ENCODE measurements at places on chromosomes 12 and 14.
A peak's percentile ranks its signal among the peaks of the same experiment; 100 is the strongest.

GRCh38 chr14:105878125-105878524 lies 351.7 kb downstream of the TMEM121 start:
- H3K4me1 ChIP-seq: no peaks in the 10 kb centered on the region
- H3K27me3 ChIP-seq: peaks cover 18% of the 10 kb centered on the region
- DNase-seq: no peak
- H3K4me3 ChIP-seq: no peak overlapping the region
- H3K36me3 ChIP-seq: peaks cover 58% of the 10 kb centered on the region

GRCh38 chr14:92688434-92689375 lies 59.7 kb downstream of the LGMN start:
- peaks cover 25% of the 10 kb centered on the region for H3K27me3 ChIP-seq
- peak overlapping the region; percentile 60 for H3K4me3 ChIP-seq
- H3K4me1 ChIP-seq: no peaks in the 10 kb centered on the region
- H3K27ac ChIP-seq: no peak overlapping the region

DNA sequence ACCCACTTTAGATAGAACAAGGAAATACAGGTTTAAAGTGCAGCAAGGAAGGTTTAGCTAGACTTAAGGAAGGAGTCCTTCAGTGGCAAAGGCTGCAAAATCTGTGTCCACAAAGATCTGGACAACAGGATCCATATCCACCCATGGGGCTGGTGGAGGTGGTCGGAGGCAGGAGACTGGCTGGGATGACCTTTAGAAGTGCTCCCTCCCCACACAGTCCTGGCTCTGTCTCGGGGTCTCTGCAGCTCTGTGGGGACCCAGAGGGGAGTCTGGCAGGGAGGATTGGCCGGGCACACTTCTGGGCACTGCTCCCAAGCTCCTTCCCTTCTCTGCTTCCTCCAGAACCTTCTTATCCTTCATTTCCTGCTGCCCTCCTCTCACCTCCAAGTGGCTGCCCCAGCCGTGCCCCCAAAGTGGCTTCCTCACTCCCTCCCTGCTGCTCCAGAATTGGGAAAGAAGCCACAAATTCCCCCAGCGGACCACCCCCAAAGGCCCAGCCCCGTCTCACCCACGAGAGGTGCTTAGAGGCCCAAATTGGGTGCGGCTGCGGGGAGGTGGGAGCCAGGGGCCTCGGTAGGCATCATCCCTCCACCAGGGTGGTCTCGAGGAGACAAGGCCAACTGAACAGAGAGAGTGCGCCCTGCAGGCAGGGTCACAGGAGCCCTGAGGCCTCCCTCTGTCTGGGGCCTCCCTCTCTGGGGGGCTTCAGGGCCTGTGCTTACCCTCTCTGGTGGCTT lies 21.9 kb upstream of the PGF start:
- H3K36me3 ChIP-seq: no peaks in the 10 kb centered on the region
- DNase-seq: no peak
- H3K4me3 ChIP-seq: no peak overlapping the region
- H3K4me1 ChIP-seq: peaks cover 38% of the 10 kb centered on the region

DNA sequence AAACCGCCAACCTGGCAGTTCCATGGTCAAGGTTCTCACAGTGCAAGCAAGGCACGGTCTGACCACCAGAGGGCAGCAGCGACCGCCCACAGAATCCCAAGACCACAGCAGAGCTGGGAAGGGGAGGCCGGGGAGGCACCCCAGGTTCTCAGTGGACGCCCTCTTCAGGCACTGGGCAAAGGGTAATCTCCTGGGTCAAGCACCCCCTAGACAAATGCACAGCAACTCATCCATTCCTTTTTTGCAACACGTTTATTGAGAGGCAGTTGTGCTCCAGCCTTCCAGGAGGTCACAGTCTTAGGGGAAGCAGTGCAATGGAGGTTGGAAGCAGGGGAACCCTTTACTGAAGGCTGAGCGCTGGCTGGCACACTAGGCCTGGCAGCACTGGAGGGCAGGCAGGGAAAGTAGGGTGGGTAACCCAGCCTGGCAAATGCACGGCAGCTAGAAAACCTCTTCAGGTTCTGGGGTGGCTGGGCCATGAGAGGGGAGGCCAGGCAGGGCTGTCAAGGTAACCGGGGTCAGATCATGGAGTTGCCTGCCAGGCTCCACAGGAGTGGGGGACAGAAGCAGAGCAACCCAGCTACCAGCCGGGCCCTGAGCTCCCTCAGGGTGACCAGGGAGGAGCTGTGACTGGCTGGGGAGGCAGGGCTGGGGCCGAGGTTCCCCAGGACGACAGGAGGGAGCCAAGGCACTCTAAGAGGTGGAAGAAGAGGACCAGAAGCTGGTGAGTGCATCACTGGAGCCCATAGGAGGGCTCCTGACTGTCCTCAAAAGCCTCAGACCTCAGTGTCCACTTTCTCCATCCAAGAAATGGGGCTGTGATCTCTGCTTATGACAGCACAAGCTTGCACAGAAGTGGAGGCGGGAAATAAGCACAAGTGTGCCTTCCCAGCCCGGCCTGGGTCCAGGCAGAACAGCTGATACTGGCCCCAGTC lies 1.8 kb upstream of the RHOF start:
- peak overlapping the region; percentile 90 for H3K27ac ChIP-seq
- peaks cover 47% of the 10 kb centered on the region for H3K4me1 ChIP-seq
- H3K27me3 ChIP-seq: no peaks in the 10 kb centered on the region
- peak; percentile 94 for DNase-seq
- peaks cover 10% of the 10 kb centered on the region for H3K36me3 ChIP-seq

DNA sequence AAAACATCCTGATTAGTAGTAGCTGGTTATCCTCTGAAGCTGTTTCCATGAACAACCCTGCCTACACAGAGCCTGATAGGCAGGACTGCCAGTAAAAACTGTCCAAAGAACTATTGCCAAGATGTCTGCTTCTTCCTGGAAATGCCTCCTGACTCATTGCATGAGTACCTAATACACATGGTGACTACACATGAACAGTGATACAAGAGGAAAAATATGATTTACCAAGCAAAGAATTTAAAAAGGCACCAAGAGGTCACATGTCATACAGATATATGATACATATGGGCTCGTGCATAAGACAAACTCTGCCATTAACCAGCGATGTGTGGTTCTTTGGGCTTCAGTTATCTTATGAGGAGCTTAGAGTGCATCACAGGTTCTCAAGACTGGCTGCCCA lies 552.3 kb downstream of the SLC16A7 start:
- H3K27ac ChIP-seq: no peak overlapping the region
- no peaks in the 10 kb centered on the region for H3K36me3 ChIP-seq
- no peak overlapping the region for H3K4me3 ChIP-seq

DNA sequence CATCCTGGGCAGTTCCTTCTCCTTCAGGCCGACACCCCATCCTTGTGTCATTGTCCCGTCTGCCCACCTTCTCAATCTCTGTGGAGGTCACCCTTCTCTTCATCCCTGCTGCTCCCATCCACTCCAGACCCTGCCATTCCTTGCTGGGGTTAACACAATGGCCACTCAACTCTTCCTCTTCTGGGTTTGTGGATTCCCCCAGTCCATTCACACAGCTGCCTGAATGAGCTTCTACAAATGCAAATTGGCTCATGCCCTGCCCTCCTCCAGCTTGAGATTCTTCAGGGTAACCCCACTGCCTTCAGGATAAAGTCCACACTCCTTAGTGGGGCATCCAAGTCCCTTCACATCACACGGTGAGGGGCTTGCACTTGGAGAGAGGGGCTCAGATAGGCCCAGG lies 17.2 kb upstream of the PRMT8 start:
- H3K27me3 ChIP-seq: peaks cover 14% of the 10 kb centered on the region
- H3K36me3 ChIP-seq: no peaks in the 10 kb centered on the region
- peaks cover 21% of the 10 kb centered on the region for H3K4me1 ChIP-seq

DNA sequence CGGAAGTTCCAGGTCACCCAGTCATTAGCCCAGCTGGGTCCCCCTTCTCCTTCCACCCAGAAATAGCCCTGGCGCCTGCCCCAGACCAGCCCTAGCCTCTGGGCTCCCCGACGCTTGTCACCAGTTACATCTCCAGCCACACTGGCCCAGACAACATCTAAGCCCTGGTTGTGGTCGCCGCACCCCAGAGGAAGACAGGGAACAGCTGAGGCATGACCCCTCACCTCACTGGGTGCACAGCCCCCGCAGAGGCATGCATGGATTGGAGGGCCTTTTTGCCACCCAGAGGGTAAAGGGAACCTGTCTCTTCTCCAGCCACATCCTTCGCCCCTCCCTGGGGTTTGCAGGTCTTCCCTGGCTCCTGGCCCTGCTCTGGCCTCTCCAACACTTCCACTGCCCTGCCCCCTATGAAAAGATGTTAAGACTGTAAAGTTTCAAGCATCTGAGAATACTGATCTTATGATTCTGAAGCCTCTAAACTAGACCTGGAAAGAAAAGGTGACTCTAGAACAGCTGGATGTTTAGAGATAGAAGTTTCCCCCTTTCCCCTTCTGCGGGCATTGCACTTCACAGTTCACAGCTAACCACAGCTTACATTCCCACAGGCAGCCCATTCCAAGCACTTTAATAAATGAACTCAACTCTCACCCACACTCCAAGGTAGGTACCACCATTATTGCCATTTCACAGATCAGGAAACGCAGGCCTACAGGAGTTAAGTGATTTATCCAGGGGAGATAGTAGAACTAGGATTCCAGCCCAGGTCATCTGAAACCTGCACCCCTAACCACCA lies 14.7 kb downstream of the TMEM119 start:
- no peak overlapping the region for H3K4me3 ChIP-seq
- no peaks in the 10 kb centered on the region for H3K27me3 ChIP-seq
- no peaks in the 10 kb centered on the region for H3K4me1 ChIP-seq
- DNase-seq: no peak
- H3K36me3 ChIP-seq: no peaks in the 10 kb centered on the region
- H3K27ac ChIP-seq: no peak overlapping the region

DNA sequence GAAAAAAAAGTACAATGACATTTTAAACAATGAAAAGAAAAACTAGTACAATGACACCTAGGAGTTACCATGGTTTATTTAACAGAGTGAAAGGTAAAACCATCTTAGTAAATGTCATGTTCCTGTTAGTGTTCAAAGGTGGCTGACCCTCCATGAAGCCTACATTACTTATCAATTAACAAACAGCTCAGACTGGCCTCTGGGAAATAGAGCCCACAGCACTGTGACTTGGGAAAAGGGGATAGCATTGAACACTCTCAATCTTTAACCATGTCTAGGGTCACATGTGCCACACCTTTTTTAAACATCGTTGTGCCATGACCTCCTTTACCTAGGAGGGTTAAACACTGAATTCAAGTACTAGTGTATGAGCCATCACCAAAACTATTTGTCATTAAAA lies 106.3 kb upstream of the SOX5 start:
- no peaks in the 10 kb centered on the region for H3K36me3 ChIP-seq
- no peak for DNase-seq
- H3K27ac ChIP-seq: no peak overlapping the region
- H3K4me1 ChIP-seq: peaks cover 4% of the 10 kb centered on the region
- H3K27me3 ChIP-seq: no peaks in the 10 kb centered on the region

- no peak overlapping the region for H3K27ac ChIP-seq
- H3K36me3 ChIP-seq: no peaks in the 10 kb centered on the region
- H3K4me1 ChIP-seq: no peaks in the 10 kb centered on the region
- no peak for DNase-seq
- H3K4me3 ChIP-seq: no peak overlapping the region
- no peaks in the 10 kb centered on the region for H3K27me3 ChIP-seq
These were observed 1089.5 kb downstream of the BCL11B start for GRCh38 chr14:98182393-98183055.

DNA sequence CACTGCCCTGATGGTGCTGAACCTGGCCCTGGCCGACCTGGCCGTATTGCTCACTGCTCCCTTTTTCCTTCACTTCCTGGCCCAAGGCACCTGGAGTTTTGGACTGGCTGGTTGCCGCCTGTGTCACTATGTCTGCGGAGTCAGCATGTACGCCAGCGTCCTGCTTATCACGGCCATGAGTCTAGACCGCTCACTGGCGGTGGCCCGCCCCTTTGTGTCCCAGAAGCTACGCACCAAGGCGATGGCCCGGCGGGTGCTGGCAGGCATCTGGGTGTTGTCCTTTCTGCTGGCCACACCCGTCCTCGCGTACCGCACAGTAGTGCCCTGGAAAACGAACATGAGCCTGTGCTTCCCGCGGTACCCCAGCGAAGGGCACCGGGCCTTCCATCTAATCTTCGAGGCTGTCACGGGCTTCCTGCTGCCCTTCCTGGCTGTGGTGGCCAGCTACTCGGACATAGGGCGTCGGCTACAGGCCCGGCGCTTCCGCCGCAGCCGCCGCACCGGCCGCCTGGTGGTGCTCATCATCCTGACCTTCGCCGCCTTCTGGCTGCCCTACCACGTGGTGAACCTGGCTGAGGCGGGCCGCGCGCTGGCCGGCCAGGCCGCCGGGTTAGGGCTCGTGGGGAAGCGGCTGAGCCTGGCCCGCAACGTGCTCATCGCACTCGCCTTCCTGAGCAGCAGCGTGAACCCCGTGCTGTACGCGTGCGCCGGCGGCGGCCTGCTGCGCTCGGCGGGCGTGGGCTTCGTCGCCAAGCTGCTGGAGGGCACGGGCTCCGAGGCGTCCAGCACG lies 4.7 kb downstream of the LTB4R start:
- no peak overlapping the region for H3K4me3 ChIP-seq
- H3K27ac ChIP-seq: no peak overlapping the region
- no peaks in the 10 kb centered on the region for H3K36me3 ChIP-seq
- DNase-seq: peak; percentile 63

GRCh38 chr12:116015525-116015924 lies 262.0 kb downstream of the MED13L start:
- H3K27me3 ChIP-seq: no peaks in the 10 kb centered on the region
- H3K4me3 ChIP-seq: no peak overlapping the region
- no peak for DNase-seq
- H3K36me3 ChIP-seq: peaks cover 18% of the 10 kb centered on the region

DNA sequence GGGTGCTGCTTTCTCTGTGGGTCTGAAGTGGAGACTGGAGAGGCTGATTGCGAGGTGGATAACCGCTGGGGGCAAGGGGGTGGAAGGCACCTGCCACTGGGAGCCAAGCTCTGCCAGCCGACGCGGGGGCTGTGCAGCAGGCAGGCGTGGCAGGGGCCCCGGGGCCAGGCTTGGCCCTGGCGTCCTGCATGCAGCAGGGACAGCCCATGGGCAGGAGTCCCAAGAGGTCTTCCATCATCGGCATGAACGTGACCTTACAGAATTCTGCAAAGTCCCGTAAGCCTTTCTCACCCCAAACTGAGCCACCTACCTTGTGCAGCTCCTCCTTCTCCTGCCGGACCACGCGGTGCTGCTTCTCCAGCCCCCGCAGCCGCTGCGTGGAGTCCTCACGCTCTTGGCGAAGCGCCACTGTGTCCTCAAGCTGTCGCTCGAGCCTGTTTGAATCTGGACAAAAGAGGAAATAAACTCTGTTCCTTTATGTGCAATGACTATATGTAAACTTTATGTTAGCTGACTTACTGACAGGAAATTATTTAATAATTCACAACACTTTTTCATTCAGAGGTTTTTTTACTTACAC lies 51.3 kb downstream of the AMN start:
- no peaks in the 10 kb centered on the region for H3K27me3 ChIP-seq
- H3K4me3 ChIP-seq: no peak overlapping the region
- H3K4me1 ChIP-seq: no peaks in the 10 kb centered on the region

Measured in WTC11 (cell line).